ENCODE measurements at places on chromosomes 11 and 22.

- no peak for DNase-seq
Observed at GRCh38 chr11:76786016-76786415, 2.9 kb downstream of the TSKU start.

DNA sequence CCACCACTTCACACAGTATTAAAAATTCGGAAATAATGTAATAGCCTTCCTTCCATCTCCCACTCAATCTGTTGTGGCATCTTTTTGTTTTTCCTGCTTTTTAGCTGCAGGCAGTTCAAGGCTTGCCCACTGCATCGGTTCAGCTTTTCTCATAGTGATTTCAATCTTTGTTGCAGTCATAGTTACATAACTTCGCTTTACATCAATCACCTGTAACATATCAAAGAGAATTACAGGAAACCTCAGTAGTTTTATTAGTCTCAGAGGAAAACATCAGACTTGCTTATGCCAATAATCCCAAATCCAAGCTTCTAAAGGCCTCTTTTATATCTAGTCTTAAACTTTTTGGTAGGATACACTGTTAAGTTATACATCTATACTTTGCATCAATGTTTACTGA, 20.5 kb downstream of the CHORDC1 start:
- DNase-seq, result no peak

DNA sequence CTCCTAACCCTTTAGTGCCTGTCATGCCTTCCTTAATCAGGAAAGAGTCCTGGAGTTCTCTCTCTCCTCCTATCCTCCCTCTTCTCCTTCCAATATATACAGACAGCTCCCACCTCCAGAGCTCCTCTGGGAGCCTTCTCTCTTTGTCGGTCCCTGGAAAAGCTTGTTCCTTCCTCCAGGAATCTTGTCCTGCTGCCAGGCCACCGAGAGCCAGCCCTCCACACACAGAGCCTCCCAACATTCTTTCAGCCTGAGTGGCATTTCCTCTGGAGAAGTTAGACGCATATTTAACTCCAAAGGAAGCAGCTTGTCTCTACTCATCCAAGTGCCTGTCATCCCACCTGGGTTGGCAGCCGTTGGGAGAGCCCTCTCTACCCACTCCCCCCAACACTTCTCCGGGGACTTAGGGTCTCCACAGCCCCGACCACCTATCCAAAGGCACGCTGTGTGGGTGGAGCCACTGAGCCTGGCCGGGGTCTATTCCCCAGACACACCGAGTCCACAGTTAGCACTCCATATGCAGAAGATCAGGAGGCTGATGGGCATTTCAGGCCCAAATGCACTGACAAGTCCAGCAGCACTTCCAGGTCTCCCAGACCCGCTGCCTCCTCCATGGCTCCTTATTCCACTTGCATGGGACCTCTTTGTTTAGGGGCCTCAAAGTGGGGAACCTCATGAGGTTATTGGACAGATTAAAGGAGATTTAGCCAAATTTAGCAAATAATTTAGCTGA, 31.1 kb downstream of the DKK3 start:
- peak; percentile 95 for DNase-seq

GRCh38 chr22:38725900-38726655, 20.3 kb downstream of the GTPBP1 start:
- no peak for DNase-seq

DNA sequence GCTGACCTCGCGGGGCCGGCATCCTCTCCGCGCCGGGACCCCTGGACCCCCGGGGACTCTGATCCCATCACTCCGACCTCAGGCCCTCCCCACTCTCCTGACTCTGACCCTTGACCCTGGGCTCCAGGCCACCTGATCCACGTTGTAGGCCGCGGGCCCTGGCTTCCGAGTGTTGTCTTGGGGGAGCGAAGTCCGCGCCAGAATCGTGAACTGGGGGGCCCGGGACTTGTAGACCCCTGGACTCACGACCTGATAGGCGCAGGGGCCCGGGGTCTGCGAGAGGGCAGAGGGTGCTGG, 716 bp upstream of the TYMP start:
- DNase-seq, result no peak

DNA sequence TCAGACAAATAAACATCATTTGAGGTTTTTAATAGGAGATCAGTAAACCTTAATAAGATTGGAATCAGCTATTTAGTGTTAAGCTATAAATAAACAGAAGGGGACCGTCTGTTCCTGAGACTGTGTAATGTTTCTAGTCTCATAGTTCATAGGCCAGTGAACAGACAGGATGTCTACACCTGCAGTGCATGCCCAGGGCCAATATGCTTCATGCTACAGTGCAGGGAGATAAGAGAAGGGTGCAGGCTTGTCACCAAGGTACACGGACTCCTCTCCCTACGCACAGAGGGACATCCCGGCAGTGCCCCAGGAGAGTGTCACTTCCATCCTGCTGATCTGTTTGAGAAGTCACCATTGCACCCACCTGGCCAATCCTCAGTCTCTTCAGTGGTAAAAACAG, 148.6 kb downstream of the OPCML start:
- no peak for DNase-seq

DNA sequence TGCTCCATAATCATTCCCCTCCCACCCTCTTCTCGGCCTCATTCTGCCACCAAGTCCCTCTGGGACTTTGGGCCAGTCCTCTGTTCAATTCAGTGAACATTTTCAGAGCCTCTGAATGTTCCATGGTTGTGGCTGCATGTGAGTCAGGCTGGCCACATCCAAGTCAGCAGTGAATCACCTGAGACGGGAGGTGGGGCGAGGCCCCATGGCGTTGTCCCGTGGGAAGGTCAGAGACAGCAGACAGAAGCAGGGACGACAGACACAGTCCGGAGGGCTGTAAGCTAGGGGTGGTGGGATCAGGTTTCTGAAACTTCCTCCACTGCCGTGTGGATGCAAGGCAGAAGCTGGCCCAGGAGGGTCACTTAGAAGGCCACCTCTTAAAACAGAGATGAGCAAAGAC, 324.8 kb downstream of the MN1 start:
- DNase-seq, result no peak

- DNase-seq, result no peak
Observed at GRCh38 chr11:1297011-1297575, 12.3 kb downstream of the TOLLIP start.

GRCh38 chr11:119810478-119811232, 81.7 kb upstream of the NECTIN1 start:
- DNase-seq, result no peak

GRCh38 chr11:57348636-57349313, 10.6 kb downstream of the P2RX3 start:
- no peak for DNase-seq

- no peak for DNase-seq
Observed at GRCh38 chr11:2158296-2158737, 2.7 kb downstream of the INS start.

GRCh38 chr22:43449831-43450225, 38.0 kb downstream of the MPPED1 start:
- no peak for DNase-seq

GRCh38 chr11:94776351-94777321, 8.5 kb downstream of the AMOTL1 start:
- DNase-seq, result no peak

GRCh38 chr11:57230316-57230715, 6.7 kb downstream of the APLNR start:
- no peak for DNase-seq

Data from SW 1271 (cell line).